Heart left ventricle (tissue), 16 donors: ENCODE measurements at places on chromosomes 3 and 15. TPM values are rescaled to one million over a fixed set of nuclear protein-coding genes. Genes with fewer than 3 reads are reported as not detected.

DNA sequence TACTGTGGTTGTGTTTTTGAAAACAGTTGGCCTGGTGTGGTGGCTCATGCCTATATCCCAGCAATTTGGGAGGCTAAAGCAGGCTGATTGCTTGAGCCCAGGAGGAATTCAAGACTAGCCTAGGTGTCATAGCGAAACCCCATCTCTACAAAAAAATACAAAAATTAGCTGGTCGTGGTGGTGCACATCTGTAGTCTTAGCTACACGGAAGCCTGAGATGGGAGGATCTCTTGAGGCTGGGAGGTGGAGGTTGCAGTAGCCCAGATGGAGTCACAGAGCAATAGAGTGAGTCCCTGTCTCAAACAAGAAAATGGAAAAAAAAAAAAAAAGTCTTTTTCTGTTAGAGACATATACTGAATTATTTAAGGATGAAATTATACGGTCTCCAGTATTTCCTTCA lies 14.7 kb upstream of the LRRFIP2 start:
- no peak for DNase-seq

- no peak for DNase-seq
These were observed 6.4 kb upstream of the SH2D7 start for GRCh38 chr15:78085928-78086327.

GRCh38 chr15:68317281-68318007 lies 39.9 kb downstream of the FEM1B start:
- no peak for DNase-seq

- DNase-seq: no peak
These were observed 12.4 kb upstream of the TM4SF4 start for GRCh38 chr3:149462051-149462450.

GRCh38 chr3:28936154-28936553 lies 344.7 kb upstream of the RBMS3 start:
- no peak for DNase-seq

- DNase-seq: no peak
These were observed 284.4 kb downstream of the SHQ1 start for GRCh38 chr3:72563690-72564370.

DNA sequence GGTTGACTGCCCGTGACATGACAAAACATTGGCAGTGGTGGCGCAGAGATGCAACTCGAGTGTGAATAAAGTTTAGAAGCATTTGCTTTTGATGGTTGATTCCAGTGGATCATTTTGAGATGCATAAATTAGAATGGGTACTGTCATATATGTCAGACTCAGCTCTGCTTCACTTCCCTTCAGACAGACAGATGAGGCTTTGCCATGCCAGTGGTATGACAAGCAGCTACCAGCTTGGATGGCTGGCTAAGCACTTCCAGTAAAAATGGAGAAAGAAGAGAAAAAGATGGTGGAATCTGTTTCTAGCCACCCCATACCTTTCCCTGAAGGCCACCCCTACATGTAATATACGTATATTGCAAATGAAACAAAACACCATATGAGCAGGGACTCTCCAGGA lies 13.5 kb upstream of the CLEC3B start:
- DNase-seq: no peak

- no peak for DNase-seq
These were observed 684 bp downstream of the SLTM start for GRCh38 chr15:58932710-58933280.

GRCh38 chr3:17577796-17578520 lies 164.5 kb downstream of the TBC1D5 start:
- DNase-seq: no peak

GRCh38 chr3:143084856-143085731 lies 34.5 kb upstream of the CHST2 start:
- DNase-seq: no peak

DNA sequence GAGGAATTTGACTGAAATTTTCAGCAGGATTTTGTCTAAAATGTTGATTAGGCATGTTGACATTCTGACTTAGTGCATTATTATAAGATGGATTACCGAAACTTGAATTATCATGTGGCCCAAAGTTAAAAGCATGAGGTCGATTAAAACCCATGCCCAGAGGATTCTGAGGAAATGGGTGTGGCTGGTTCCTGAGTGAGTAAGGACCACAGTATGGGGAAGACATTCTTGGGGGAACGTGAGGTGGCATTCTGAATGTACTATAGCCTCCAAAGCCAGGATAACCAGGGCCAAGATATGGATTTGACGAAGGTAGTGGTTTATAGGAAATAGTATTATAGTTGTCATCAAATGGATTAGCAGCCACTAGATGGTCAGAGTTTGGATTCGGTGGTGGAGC lies 38.7 kb upstream of the DNAAF4 start:
- DNase-seq: no peak

DNA sequence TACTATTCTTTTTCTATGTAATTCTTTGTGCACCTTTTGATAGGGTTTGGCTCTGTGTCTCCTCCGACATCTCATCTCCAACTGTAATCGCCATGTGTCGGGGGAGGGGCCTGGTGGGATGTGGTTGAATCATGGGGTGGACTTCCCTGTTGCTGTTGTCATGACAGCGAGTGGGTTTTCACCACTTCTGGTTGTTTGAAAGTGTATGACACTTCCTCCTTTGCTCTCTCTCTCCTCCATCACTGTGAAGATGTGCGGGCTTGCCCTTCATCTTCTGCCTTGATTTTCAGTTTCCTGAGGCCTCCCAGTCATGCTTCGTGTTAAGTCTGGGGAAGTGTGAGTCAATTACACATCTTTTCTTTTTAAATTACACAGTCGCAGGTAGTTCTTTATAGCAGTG lies 225.8 kb upstream of the DPPA4 start:
- DNase-seq: no peak

DNA sequence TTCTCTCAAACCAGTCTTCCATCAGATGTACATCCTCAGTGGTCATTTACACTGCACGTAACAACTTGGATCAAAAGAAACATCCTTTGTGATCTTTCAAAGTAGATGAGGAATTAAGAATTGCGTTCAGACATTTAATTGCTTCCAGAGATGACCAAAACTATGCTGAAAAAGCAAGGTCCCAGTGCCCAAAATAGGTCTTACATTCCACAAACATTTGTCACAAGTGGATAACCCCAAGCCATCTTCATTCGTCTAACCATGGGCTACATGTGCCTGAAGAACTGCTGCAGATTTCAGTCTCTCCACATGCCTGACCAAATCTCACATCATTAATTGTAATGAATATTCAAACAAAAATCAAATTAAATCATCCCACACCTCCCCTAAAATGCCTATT lies 273.6 kb downstream of the SHOX2 start:
- DNase-seq: no peak

DNA sequence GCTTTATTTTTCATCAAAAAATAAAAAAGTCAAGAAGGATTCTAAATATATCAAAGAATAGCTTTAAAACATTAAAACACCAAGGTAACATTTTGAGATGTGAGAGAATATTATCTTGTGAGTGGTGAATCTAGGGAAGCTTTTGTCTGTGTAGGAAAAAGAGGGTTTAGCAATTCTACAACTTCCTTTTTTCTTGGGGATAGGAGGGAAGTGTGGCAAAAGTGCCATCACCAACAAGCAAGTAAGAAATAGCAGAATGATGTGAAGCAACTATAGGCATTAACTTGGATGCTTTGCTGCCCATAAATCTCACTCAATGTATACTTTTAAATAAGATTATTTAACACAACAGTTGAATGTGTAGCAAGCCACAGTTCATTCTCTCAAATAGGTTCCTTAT lies 57.8 kb upstream of the SUCLG2 start:
- DNase-seq: no peak

DNA sequence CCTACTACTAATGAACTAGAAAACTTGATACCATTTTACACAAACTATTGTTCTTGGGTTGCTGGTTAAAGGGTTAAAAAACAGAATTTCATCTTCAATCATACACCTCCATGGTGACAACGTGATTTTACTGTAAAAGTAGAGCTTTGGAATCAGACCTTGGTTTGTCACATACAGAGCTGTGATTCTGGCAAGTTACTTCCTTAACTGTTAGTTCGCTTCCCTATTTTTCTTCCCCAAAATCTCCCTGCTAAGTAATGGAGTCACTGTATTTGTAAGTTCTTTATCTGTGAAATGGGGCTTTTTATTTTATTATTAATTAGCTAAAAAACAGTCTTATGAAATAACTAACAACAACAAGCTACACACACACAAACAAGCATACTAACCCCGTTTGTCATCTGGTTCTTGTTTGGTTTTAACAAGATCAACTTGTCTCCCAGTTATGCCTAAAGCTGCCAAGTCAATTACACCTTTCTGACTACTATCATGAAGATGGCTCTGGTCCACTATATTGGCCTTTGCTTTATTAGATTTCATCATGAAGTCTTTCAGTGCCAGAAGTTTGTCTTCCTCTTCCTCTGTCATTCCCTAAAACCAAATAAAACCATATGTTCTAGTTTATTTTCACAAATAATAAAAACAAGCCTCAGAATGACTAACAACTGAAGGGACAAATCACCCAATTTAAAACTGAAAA lies 38.6 kb downstream of the PIK3R4 start:
- no peak for DNase-seq

DNA sequence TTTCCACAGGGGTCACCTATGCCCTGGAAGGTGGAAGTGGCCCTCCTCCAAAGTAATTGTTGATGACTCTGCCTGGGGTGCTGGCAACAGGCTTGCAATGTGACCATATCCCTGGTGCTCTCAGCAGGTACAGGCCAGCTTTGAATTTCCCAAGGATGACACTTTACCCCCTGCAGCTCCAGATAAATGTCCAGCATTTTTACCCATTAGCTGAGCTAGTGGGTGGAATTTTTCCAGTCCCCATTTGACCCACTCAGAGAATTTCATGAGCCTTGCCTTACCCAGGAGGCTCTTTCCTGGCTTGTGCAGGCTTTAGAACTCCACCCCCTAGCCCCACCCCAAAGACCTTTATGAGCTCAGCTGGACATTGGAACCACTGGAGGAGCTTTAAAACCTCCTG lies 77.6 kb downstream of the ST8SIA2 start:
- DNase-seq: no peak

DNA sequence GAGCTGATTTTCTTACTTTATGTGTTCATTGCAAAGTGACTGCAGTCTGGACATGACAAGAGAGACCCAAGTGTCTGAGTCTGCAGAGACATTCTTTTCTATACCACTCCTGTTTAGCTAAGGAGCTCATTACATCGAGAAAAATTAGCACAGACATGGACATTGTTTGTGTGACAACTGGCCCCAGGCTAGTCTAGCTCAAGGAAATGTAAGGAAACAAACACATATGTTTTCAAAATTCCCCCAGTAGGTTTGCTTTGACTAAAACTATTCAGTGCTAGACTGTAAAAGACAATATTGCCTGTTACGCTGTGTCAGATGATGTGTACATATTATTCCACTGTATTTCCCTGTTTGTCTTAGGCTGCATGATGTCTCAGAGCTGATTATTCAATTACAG lies 40.9 kb downstream of the TPRG1 start:
- DNase-seq: no peak

DNA sequence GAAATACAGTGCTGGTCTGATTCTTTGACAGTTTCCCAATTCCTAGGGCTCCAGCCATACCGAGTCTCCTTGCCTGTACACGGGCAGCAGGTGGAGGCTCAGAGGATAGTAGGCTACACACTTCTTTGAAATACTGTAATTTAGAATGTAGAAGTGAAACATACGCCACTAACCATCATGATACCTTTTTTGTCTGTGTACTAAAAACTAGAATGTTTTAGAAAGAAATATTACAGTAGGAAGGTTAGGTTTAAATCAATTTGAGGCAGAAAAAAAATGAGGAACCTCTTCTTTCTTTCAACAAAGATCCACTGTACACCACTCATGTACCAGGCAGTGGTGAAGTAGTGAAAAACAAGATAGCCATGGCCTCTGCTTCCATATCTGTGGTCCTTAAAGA lies 354.7 kb downstream of the MCTP2 start:
- DNase-seq: no peak

DNA sequence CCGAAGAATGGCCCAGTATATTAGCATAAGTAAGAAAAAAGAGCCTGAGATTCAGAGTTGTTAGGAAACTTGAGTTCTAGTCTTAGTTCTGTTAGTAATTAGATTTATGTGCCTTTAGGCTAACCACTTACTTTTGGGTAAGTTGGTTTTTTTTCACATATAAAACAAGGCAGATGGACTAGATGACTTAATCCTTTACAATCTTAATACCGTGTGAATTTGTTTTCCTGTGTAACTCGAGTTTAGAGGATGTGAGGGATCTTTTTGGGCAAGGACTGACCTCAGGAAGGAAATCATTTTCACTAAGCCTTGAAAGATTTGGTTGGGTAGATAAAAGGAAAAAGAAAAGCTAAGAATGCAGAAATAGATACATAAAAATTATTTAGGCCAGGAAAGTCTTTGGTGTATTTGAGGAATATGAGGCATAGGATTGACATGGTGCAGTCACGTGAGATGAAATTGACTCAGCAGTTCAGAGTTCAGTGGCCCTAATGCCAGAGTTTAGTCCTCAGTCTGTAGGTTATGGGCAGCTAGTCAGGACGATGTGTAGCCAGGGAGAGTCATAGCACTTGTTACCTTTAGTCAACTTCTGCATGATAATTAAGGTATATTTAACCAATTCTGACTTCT lies 34.6 kb downstream of the PAK2 start:
- no peak for DNase-seq

DNA sequence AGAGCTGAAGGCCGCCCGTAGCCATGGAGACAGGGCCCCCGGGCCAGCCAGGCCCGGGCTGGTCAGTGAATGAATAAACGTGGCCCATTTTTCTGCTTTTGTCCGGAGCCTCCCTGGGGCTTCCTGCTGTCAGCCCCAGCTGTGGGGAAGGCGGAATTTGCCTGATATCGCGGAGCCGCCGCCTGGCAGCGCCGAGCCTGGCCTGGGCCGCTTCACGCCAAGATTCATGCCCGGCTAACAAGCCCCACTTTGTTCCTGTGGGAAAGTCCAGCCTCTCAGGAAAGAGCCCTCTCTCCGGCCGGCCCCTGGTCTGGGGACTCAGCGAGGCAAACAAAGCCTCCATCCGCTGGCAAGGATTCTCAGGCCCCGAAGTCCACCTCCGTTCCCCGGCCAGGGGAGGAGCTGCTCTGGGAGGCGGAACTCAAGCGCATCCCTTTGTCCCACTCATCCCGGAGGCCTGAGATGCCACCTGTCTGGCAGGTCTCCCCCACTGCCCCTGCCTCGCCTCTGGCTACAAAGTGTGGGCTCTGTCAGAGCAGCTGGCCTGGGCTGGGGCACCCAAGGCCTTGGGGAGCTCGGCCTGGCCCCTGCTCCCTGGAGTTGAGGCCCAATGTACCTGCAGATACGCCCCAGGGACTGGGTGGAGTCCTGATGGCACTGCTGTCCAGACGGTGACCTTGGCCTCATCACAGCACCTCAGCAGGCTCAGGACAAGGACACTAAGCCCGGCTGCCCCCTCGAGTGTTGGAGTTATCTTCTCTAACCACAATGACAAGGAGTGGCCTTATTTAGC lies 51.6 kb upstream of the SLC6A11 start:
- DNase-seq: no peak

SAMD7 gene
- total RNA-seq: not detected

DUOX1 gene
- 0.52 TPM for total RNA-seq

ECE2 gene
- total RNA-seq: not detected

MOBP gene
- not detected for total RNA-seq

PROS1 gene
- 51.0 TPM for total RNA-seq

NRROS gene
- 2.8 TPM for total RNA-seq

NBEAL2 gene
- total RNA-seq: 8.1 TPM

NR1I2 gene
- total RNA-seq: 0.09 TPM

SMCO1 gene
- 20.8 TPM for total RNA-seq

CPN2 gene
- total RNA-seq: 0.17 TPM

OR5K2 gene
- total RNA-seq: not detected
